ENCODE measurements at places on chromosomes 6 and 20.

DNA sequence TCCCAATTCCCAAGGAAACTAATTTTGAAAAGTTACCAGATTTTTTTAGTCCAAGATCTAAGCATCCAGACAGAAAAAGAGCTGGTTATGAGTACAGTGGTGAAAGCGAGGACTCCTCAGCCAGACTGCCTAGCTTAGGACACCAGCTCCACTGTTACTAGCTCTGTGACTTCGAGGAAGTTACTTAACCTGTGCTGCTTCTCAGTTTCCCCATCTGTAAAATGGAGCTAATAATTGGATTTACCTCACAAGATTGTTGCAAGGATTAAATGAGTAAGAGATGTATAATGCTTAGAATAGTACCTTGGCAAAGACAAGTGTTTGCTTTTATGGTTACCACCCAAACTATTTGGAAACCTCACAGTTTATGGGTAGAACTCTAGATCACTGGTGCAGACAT, 1.1 kb downstream of the NT5DC1 start:
- no peak for DNase-seq

- peak; percentile 97 for DNase-seq
These were observed at the start of gene RMND1 for GRCh38 chr6:151451950-151452749. RMND1 (minus strand) TSS chr6:151452126; CDS start chr6:151445811, 6,315 bp downstream.

- no peak for DNase-seq
These were observed 50.3 kb downstream of the LGSN start for GRCh38 chr6:63269470-63269869.

- DNase-seq: no peak
These were observed 1.7 kb downstream of the CABLES2 start for GRCh38 chr20:62405108-62405980.

DNA sequence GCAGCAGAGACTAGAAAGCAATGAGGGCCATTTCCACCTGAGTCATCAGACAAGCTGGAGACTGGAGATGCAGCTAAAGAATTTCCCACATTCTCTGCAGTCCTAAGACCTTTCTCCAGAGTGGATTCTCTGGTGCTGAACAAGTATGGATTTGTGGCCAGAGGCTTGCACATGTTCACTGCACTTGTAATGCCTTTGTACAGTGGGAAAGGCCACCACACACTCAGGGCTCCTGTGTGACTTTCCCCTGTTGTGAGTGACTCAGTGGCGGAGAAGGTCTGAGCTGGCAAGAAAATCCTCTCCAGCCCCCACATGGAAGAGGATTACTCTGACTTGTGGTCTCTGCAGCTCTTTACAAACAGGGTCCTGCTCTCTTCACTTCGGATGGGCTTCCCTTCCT, 192.3 kb downstream of the C6orf118 start:
- DNase-seq: no peak

DNA sequence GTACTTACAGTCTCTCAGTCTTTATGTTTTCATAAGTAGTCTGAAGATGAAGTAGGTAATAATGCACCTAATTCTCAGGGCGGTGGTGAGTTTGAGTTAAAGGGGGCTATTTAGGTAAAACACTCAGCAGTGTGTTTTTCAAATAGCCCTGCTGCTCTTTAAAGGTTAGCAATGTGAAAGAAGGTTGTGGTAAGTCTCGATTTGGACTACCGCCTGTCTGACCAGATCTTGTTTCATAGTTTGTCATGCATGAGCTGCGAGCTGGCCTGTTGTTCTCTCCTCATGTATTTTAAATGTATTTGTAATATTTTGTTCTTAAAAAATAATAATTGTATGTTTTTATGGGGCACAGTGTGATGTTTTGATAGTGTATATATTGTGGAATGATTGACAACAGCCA, 340.2 kb downstream of the DHX35 start:
- DNase-seq: no peak

GRCh38 chr6:169238766-169239165, 14.9 kb downstream of the THBS2 start:
- no peak for DNase-seq

DNA sequence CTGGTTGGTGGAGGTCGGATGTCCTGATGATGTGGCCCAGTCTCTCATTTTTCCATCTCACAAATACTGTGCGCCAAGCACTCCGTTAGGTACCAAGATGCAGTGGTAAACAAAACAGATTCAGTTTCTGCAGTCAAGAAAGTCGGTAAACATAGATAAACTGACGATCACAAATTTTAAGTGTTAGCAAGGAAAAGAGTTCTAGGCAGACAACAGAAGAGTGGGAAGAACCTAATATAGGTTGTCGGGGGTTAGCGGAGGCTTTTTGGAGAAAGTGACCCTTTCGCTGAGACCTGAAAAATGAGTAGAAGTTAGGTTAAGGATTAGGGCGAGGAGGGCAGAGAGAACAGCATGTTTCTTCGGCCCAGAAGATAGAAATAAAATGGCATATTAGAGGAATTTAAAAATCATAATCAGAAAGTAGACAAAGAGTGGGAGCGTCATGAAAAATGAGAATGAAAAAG, 514 bp downstream of the ORC3 start:
- no peak for DNase-seq

DNA sequence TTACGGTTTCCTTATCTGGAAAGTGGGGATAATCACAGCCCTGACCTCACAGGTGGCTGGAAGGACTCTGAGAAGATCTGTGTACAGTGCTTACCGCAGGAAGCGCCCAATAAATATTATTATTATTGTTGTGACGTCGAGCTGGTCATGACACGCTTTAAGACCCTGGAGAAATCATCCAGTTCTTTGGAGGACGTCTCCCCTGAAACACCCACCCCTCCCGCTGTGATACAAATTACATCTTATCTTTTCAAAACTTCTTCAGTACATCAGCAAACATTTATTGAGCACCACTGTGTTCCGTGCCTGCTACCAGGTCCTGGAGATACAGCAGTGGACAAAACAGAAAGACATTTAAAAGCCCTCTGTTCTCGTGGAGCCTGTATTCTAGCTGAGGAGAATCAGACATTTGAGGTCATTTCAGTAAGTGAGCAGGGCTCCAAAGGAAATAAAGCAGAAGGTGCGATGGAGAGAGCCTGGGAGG, 118.7 kb downstream of the CEBPB start:
- DNase-seq: no peak

DNA sequence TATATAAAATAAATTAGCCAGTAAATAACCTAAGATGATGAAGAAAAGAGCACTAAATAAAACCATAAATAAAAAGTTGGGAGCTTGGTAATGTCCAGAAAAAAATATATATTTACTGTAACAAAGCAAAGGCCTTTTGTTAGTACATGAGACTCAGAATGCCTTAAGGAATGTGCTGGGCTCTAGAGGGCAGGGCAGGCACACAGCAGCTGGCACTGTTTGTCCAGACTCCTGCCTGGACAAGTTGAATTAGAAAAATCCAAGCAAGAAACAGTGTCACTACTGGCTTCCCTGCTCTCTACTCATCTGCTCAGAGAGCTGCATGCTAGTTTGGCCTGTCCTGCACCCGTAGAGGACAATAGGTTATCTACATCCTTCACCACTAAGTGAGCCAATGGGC, 8.8 kb downstream of the DEFB129 start:
- no peak for DNase-seq

- DNase-seq: no peak
These were observed 66.4 kb downstream of the SSR1 start for GRCh38 chr6:7246401-7247178.

- no peak for DNase-seq
These were observed 11.7 kb downstream of the UBE2V1 start for GRCh38 chr20:50101281-50101680.

DNA sequence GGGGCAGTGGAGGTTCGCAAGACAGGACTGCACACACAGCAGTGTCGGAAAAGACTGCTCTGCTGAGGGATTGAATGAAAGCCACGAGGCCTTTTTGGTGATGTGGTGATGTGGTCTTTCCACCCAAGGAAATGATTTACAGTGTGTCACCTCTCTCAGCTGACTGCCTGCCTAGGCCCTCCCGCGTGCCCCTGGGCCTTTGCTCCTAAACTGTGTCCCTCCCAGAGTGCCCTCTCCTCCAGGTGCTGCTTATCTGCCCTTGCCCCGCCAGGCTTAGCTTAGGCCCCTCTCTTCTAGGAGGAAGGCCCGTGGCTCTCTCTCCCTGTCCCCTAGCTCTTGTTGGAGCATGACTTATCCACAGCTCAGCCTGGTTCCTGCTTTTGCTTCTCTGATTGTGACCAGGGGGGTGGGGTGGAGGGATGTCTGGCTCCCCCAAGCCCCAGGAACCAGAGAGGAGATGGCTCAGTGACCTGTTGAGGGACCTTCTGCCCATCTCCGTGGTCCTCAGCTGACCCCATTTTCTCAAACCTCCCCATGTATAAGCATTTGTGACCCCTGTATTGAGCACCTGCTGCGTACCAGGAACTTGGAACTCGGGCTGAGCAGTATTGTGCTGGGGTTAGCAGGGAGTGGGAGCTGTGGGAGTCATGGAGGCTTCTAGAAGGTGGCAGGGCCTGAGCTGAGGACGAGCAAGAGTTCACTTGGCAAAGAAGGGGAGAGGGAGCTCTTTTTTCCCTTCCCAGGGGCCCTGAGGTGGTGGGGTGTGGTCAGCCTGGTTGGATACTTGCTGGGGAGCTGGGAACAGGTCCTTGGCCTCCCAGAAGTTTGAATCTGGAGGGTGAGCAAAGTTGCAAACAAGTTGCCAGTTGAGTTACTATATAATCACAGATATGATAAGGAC, 2.2 kb downstream of the SRC start:
- DNase-seq: no peak

DNA sequence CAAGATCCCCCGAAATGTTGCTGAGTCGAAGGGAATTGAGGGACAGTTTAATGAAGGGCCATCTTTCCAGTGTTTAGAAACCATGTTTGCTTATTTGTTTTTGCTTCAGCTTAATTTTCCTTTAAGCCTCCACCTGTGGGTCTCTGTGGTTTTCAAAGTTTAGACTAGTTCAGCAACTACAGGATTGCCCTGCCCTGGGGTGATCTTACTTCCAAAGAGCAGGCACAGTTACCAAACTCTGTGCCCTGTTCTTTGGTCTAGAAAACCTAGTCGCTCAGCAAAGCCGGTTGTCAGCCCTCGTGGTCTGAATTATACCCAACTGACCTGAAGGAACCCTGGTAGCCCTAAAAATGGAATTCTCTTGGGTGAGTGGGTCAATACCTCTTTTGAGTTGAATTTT, 219.2 kb upstream of the GMDS start:
- no peak for DNase-seq

- no peak for DNase-seq
These were observed 69.8 kb upstream of the SNX9 start for GRCh38 chr6:157753291-157753690.

- no peak for DNase-seq
These were observed 101.9 kb upstream of the NAA20 start for GRCh38 chr20:19915111-19915798.

GRCh38 chr6:168221497-168222079, 98.0 kb downstream of the DACT2 start:
- no peak for DNase-seq

GRCh38 chr6:156544046-156544445, 233.1 kb upstream of the ARID1B start:
- DNase-seq: no peak

- no peak for DNase-seq
These were observed 754.0 kb upstream of the ADGRB3 start for GRCh38 chr6:67880939-67881705.

DNA sequence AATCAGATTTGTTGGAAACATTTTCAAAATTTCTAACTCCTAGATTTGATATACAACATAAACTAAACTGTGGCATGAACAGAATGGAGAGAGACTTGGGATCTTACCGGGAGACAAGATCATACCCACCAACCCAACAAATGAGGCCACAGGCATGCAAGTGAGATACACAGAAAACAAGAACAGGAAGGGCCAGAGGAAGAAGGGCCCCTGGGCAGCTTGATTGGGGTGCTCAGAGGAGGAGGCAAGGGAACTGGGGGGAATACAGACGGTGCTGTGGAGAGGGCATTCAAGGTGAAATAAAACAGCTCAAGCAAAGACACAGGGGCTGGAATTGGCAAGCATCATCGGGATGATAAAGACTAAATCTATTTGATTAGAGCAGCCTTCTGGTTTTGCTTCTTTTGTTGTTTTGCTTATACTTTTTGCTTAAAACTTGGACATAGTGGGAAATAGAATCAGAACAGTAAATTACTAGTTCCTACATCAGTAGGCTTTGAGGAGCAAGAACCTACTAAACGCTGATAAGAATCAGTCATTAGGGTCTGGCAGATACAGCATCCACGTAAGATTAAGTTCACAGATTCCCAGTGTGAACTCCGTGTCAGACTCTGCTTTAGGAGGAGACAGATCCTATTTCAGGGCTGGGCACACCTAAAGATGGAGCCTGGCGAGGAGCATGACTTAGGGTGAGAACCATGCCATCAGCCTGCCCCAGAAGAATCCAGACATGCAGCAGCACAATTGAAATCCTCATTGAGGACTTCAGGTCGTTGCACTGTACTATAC, 3.5 kb upstream of the RAMACL start:
- DNase-seq: no peak

DNA sequence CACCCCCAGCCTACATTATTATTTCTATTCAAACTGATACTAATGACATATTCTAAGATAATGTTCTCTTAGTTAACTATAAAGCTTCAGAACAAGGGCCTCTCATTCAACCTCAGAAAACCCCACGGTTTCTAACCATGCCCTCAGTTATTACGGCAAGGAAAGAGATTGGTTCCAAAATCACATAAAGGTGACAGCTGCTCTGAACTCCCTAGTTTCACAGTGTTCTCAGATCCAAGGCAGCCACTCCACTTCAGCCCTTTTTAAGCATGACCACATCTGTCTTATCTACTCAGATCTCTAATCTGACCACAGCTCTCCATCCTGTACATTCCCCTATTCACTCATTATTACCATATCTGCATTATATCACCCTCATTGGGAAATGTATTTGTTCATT, 98.8 kb upstream of the CEP85L start:
- no peak for DNase-seq

GRCh38 chr6:25991785-25992412, 29.3 kb downstream of the TRIM38 start:
- DNase-seq: peak; percentile 56

DNA sequence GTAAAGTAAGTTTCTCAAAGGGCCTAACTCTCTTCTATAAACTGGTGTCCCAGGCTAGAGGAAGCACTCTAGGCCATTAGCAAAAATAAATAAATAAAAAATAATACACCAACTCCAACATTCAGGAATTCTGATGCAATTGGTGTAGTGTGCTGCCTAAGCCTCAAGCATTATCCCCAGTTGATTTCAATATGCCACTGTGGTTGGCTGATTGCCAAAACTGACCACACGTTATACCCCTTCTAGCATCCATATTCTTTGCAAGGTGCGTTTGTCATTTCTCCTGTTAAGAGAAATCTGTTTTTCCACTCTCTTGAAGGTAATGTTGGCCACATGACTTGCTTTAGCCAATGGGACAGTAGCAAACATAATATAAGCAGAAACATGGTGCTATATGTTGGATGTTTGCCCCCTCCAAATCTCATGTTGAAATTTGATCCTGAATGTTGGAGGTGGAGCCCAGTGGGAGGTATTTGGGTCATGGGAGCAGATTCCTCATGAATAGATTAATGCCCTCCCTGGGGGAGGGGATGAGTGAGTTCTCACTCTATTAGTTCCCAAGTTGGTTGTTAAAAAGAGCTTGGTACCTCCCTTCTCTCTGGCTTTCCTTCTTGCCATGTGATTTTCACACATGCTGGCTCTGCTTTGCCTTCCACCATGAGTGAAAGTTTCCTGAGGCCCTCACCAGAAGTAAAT, 71.9 kb upstream of the PLCB4 start:
- no peak for DNase-seq
